Head of caudate nucleus (tissue), 42 donors: ENCODE measurements at places on chromosomes 16 and 17.
A peak's percentile ranks its signal among the peaks of the same experiment; 100 is the strongest.

DNA sequence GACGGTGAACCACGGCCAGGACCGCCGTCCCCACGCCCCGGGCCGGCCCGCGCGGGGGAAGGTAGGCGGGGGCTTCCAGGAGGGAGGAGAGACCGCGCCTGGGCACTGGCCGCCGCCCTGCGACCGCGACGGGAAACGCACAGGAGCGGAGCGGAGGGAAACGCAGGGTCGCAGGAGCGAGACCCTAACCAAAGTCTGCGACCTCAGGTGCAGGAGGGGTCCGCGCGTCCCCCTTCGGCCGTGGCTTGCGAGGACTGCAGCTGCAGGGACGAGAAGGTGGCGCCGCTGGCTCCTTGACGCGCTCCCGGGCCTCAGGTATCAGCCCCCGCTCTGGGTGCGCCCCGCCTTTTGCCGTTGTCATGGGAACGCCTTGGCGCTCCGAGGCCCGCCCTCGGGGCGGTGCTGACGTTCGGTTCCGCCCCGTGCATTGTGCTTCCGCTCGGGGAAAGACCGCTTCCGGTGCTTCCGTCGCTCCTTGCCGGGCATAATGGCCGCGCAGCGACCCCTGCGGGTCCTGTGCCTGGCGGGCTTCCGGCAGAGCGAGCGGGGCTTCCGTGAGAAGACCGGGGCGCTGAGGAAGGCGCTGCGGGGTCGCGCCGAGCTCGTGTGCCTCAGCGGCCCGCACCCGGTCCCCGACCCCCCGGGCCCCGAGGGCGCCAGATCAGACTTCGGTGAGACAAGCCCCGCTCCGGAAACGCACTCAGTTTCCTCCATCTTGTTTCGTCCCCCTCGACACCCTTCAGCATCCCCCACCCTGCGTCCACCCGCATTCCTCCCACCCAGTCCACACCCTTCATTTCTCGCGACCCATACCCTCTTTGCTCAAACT lies at the start of gene OVCA2:
OVCA2 (plus strand) TSS at position 462 of the 829 bp plus-strand sequence; CDS start at position 488, 26 bp downstream.
- peak; percentile 97 for DNase-seq

GRCh38 chr17:34391241-34391640 lies 28.2 kb upstream of the CCL1 start:
- DNase-seq, result no peak

DNA sequence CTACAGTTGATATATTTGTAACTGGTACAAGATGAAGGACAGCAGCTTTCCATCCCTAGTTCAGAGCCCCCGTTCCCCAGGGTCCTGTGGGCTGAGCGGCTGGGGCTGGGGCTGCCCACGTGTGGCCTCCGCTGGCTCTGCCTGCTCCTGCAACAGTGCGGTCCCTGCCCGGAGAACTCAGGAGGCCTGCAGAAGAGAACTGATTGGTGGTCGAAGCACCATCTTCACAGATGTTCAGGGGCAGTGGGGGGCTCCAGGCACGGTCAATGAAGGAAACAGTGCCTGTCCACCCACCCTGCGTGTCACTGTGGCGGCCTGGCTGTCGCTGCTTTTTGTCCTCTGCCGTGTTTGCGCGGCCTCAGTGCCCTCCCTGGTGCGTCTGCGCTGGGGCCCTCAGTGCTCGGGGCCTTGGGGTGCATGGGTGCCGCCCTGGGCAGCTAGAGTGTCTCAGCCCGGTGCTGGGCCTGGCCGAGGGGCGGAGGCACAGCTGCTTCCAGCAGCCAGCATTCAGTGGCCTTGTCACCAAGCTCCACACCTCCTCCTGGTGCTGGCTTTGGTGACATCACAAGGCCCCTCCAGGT lies 4.2 kb upstream of the NUDT16L1 start:
- no peak for DNase-seq

DNA sequence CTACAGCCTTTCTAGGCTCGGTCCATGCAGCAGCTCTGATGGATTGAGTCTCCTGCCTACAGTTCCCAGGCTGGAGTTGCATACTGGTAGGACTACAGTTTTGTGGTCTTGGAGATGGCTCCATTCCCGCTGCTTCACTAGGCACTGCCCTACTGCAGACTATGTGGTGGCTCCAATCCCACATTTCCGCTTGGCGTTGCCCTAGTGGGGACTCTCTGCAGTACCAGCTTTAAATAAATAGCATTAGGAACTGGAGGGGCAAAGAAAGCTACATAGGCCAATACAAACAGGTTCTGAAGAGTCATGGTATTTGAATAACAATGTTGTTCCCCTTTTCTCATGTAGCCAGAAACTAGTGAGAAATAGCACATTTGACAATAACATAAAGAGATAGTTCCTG lies 5.4 kb upstream of the GOSR2 start:
- no peak for DNase-seq

- DNase-seq, result no peak
Measured at GRCh38 chr16:48824271-48824670, 214.3 kb upstream of the N4BP1 start.
